NCI-H1930 (cell line): ENCODE measurements at places on chromosomes 7 and 10.

GRCh38 chr7:41942468-41943093 lies 239.7 kb upstream of the INHBA start:
- DNase-seq: no peak

- DNase-seq: no peak
Measured at GRCh38 chr7:17988141-17988540, 39.5 kb downstream of the PRPS1L1 start.

- no peak for DNase-seq
Measured at GRCh38 chr7:110784749-110785148, 306.2 kb upstream of the LRRN3 start.

DNA sequence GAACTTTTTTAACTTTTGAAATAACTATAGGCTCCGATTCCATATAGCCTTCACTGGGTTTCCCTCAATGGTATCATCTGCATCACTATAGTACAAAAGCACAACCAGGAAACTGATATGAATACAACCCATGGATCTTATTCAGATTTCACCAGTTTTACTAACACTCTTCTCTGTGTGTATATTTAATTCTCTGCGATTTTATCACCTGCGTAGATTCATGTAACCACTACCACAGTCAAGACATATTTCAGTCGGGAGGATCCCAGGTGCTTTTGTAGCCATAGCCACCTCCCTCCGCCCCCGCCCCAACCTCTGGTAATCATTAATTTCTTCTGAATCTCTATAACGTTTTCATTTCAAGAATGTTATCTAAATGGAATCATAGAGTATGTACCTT lies 82.8 kb upstream of the C7orf33 start:
- DNase-seq: no peak

DNA sequence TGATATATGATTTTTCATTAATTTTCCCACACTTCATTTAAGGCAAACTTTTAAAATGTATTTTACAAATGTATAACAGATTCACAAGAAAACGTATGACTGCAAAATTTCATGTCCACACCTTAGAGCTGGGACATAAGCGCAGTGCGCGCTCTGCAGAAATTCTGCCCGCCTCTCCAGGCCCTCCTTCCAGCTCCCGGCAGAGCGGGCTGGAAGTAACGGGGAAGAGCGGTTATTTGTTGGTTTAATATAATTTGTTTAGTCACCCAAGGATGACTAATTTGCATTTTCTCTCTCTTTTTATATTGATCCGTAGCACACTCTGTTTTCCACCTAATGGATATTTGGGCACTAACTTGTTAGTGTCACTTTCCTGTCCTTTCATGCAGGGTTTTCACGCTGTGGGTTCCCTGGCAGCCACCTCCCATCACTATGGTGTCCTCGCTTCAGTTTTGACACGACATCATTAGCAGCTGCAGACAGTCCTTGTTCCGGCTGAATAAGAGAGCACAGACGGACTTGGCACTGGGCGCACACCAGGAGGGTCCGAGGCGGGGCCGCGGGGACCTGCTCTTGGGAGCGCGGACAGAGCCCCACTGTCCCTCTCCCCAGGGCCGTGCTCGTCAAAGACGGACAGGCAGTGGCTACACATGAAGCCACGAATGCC lies 129.2 kb upstream of the SEC61G start:
- no peak for DNase-seq

- DNase-seq: no peak
Measured at GRCh38 chr10:129771991-129772431, 192.1 kb downstream of the EBF3 start.

DNA sequence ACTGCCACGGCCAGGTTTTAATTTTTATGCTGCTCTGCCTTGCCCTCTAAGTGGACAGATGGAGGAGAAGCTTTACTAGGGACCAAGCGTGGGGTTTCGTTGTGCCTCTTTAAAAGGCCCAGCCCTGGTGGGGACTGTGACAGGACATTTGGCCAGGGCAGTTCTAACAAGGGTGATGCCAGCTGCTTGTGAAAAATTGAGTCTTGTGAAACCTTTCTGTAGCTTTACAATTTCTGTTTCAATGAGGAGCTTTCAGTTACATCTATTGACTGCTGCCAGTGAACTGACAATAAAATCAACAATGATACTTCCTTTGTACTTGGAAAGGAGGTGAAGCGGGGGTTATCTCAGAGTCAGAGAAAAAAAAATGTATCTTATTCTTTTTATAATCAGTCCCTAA lies 233.1 kb upstream of the CSTF2T start:
- no peak for DNase-seq

- DNase-seq: no peak
Measured at GRCh38 chr10:57119684-57120083, 758.6 kb upstream of the ZWINT start.

DNA sequence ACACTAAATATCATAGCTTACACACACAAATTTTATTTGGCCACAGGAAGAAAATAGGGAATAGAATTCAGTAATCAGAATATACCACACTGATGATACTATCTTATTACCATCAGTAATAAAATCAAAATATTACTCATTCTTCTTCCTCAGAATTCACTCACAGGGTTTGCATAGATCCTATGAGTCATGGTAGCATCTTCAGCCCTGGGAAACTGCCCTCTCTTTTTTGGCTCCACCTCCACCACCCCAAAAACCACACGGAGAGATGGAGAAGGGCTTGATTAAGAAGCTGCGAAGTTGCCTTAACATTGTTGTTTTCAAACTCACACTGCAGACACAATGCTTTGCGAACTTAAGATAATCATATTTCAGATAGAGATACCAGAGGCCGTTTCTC lies 154.1 kb upstream of the AHR start:
- no peak for DNase-seq

- no peak for DNase-seq
Measured at GRCh38 chr10:92505044-92505443, 68.8 kb downstream of the IDE start.

DNA sequence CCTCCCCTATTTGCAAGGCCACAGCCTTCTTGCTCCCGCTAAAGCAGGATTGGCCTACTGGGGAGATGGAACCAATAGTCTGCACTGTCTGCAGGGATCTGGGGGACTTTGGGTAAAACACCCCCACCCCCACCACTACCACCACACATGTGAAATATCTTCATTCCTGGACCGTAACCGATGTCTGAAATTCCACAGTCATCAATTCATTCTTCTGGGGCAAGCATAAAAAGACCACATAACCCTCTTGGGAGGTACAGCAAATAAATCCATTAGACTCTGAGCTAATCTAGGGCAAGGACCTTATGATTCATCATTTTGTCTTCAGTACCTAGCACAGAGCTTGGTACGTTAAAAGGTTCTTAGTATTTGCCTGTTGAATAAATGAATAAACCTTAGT lies 307.8 kb downstream of the GPAM start:
- no peak for DNase-seq

DNA sequence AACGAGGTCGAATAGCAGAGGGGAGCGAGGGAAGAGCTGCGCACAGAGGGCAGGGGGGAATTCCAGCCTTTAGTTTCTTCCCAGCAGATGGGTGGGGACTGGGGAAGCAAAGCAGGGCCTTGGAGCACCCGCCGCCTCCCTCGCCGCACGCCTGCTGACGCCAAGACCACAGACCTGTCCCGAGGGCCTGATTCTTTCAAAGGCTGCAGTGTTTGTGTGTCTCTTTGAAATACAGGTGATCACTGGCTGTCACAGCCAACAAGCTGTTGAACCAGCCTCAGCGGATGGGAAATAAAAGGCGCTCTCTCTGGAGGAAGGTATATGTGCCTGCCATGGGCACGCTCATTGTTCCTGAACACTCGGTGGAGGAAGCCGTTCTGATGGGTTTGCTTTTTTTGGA lies 119.3 kb downstream of the FAM53B start:
- no peak for DNase-seq

GRCh38 chr7:100728196-100728595 lies 5.2 kb upstream of the ZAN start:
- no peak for DNase-seq

DNA sequence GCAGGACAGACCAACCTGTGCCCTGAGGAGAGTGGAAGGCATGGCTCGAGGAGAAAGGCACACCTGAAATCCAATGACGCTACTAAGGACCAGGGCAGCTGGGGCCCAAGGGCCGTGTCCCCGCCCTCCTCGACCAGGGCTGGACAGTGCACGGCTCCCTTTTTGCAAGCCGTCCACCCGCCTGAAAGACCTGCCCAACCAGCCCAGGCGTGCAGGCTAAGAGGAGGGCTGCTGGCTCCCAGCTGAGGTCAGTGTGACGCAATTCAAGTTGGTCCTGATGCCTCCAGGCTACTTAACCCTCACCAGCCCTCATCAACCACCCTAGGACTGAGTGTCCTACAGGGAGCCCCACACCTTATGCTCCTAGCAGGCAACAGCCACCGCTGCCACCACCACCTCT lies 69.3 kb downstream of the DLG5 start:
- DNase-seq: no peak

DNA sequence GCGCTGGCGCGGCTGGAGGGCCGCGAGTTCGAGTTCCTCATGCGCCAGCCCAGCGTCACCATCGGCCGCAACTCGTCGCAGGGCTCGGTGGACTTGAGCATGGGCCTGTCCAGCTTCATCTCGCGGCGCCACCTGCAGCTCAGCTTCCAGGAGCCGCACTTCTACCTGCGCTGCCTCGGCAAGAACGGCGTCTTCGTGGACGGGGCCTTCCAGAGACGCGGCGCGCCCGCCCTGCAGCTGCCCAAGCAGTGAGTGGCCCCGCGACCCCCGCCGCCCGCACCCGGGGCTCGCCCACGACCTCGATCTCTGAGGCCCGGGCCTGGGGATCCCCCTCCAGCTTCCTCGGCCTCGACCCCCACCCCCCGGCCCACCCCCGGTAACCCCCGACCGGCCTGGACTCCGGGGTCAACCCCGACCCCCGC lies 537 bp downstream of the FOXK1 start:
- no peak for DNase-seq

GRCh38 chr7:151119902-151120301 lies 33.6 kb downstream of the AGAP3 start:
- DNase-seq: no peak

DNA sequence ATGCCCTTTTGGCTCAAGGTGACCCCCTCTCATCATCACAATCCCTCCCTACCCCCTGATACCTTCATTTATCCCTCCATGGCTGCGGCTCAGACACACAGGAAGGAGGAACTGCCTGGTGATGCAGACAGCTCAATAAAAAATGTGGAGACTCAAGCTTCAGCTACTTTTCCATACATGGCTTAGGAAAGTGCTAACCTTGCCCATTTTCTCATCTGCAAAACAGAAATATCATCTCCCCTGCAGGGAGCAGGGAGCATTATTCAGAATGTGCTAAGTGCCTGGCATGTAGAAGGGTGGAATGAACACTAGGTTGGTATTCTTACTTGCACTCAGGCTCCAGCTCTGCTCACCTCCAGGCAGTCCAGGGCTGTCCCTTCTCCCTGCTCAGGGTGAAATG lies 23.8 kb downstream of the CXCL12 start:
- no peak for DNase-seq

GRCh38 chr7:70419526-70420380 lies 712.2 kb upstream of the GALNT17 start:
- peak; percentile 49 for DNase-seq

GRCh38 chr10:69469976-69470375 lies 18.7 kb downstream of the TSPAN15 start:
- no peak for DNase-seq

- DNase-seq: no peak
Measured at GRCh38 chr10:111082102-111082975, 5.5 kb downstream of the ADRA2A start.

DNA sequence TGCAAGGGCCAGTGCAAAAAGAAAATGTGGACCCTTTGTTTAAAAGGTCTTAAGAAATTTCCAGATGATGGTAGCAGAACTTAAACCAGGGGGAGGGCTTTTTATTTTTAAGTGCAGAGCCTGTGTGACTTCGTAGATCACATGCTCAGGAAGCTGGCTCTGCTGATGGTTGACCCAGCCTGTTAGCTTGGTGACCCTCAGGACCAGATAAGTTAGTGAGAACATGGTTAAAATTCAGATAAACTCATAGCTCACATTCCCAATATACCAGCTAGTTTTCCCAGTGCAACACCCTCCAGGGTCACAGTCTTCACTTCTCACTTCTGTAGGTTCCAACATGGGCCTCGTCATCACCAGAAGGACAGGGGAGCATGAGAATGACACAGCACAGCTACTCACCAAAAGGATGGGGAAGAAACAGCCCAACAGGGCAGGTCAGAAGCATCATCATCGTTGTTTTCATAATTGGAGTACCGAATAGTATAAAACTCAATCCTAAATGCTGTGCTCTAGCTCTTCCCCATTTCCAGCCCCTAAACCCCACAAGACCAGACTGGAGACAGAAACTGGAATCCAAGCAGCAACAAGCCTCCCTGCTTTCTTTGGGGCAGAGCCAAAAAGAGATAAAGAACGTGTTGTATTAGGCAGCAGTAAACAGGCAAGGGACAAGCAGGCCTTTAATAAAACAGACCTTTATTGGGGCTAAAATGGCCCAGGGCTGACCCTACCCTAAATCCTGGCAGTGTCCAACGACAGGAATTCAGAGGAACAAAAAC lies 102.2 kb upstream of the ANKRD1 start:
- DNase-seq: no peak

DNA sequence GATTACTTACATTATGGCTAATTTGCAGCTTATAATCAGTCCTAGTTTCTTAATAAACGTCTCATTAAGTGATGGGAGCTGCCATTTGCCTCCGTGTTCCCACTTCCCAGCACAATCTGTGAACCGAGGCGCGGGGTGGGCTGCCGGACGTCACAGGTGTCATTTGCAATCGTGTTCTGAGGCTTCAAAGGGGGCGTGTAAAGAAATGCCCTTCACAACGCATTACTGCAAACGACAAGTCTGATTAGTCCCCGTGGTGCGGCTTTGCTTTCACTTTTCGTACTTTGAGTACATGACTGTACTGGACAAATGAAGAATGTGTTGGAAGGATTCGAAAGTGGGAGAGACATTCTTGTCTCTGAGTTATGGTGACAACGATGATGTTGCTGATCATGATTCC lies 614.2 kb upstream of the ADARB2 start:
- DNase-seq: no peak

- no peak for DNase-seq
Measured at GRCh38 chr10:133252223-133252552, 14.5 kb downstream of the VENTX start.

- no peak for DNase-seq
Measured at GRCh38 chr7:127876393-127876792, 154.8 kb downstream of the LRRC4 start.

GRCh38 chr10:16942381-16943078 lies 125.3 kb upstream of the RSU1 start:
- no peak for DNase-seq

DNA sequence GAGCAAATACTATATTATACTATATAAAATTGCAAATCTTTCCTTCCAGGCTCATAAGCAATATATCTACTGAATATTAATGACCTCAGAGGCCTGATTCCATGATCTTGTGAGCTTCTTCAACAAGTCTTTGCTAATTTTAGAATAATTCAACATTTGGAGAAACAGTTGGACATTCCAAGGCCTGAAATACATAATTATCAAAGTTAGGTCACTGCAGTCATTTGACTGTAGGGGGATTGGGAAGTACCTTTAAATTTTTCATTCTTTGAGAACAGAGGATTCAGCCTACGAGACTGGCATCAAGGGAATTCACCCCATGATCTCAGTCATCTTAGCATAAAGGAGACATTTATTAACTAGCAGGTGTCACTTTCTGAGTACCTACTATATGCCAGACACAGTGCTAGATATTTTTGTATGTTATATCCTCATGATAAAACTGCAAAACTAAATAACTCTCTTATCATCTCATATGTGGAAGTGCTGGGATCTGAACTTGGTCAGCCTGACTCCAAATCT lies 85.4 kb downstream of the DOCK4 start:
- no peak for DNase-seq

- DNase-seq: no peak
Measured at GRCh38 chr7:151923097-151923876, 33.0 kb upstream of the GALNTL5 start.
